ENCODE measurements at places on chromosomes 7 and 10. TPM values are rescaled to one million over a fixed set of nuclear protein-coding genes. Genes with fewer than 3 reads are reported as not detected.

Gene FAM3C
- total RNA-seq, result 65.5 TPM

- DNase-seq, result no peak
Measured at GRCh38 chr10:11586170-11586569, 25.3 kb downstream of the USP6NL start.

- no peak for DNase-seq
Measured at GRCh38 chr10:93604146-93604545, 3.1 kb upstream of the RBP4 start.

DNA sequence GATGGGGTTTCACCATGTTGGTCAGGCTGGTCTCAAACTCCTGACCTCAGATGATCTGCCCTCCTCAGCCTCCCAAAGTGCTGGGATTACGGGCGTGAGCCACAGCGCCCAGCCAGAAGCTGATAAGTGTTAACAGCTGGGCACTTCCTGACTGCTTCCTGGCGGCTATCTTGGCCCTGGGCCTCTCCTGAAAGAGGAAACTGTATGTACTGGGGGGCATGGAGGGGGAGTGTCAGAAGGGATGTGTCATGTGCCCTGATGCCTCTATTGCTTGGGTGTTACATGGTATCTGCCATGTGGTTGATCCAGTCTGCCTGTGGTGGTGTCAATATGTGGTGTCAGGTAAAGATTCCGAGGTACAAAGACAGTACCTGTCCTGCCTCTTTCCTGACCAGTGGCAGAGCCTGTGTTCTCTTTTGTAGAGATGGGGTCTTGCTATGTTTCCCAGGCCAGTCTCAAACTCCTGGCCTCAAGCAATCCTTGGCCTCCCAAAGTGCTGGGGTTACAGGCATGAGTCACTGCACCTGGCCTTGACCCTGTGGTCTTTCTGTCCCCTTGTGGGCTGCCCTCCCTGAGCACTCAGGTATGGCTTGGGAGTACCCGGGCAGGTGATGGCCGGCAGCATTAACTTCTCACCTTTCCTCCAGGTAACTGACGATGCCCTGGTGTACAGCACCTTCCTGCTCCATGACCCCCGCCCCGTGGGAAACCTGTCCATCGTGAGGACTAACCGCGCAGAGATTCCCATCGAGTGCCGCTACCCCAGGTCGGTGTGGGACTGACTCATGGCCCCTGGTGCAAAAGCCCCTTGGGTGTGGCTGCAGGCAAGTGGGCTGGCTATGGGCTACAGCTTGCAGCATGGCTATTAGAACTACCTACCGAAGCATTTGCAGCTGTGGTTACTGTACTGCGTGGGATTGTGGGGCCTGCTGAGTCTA is 4.4 kb downstream of the ZP3 start:
- peak; percentile 23 for DNase-seq

- no peak for DNase-seq
Measured at GRCh38 chr7:46532571-46532970, 611.5 kb upstream of the IGFBP3 start.

Gene SPDYE9
- total RNA-seq, result 1.7 TPM

Gene OPALIN
- total RNA-seq, result 1.4 TPM

GRCh38 chr10:84695902-84696301 is 367.5 kb downstream of the CCSER2 start:
- no peak for DNase-seq

DNA sequence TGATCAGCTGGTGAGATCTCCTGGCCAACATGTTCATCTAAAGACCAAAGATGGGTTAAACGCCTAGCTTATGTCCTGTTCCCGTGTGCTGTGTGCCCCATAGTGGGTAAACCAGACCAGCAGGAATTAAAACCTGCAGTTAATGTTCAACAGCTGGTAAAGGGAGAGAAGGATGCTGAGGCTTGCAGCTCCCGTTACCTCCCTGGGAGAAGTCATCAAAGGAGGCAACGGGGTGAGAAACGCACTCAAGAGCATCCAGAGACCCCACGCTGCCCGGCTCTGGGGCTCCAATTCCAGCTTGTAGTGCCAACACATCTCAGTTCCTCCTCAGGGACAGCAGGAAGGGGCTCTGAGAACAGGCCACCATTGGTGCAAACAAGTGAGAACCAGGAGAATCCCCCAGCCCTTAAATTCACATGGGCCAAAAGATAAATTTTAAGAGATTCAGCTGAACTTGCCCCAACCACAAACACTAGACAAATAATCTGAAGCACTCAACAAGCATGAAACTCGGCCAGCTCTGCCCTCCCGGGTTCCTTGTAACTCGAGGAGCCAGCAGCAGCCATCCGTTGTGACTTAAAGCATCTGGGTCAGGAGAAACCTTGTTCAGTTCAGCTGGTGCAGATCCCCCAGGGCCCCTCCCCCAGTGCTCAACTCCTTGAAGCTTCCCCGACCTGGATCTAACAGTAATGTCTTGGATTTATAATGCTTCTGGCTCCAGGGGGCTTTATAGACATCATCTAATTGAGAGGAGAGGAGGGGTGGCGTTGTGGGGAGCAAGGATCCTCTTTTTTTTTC is 29.4 kb downstream of the FAM241B start:
- no peak for DNase-seq

DNA sequence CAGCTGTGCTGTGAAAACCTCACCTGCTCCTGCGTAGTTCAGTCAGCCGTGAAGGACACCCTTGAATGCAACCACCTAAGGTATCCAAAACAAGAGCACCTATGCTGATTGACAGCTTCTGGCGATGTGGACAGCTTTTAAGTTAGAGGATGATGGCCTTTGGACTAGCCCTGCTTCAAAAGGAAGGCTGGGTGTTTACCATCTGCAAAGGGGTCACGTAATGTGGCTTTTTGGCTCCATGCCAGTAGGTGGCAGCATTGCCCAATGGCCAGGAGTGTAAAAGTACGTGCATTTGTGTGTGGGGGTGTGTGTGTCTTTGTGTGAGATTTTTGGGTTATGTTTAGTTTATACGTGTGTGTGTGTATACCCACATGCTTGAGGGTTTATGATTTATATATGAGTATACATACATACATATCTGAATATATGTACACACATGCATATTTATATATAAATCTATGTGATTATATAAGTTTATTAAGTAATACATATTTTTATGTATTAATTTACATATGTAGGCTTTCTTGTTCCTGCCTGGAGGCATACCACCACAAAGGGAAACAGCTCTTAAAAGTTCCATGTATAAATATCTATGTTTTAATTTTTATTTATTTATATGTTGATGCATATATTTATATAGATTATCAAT is 236.3 kb upstream of the ANKRD30A start:
- DNase-seq, result peak; percentile 34

DNA sequence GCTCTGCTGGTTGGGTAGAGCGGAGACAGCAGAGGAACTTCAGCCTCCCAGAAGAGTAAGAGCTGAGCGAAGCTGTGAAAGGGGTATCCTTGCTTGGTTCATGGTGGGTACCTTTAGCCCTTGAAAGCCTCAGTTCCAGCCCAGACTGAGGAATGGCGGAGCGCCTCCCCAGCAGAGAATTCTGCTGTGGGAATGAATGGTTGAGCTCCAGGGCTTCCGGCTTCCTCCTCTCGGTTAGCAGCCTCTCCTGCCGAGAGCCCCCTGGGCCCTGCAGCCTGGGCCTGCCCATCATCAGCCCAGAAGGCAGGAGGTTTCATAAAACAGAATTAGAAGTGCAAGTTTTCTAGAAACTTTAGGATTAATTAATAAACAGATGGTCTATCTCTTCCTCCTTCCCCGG is 79.9 kb upstream of the ANLN start:
- DNase-seq, result no peak

Gene CALML5
- not detected for total RNA-seq

DNA sequence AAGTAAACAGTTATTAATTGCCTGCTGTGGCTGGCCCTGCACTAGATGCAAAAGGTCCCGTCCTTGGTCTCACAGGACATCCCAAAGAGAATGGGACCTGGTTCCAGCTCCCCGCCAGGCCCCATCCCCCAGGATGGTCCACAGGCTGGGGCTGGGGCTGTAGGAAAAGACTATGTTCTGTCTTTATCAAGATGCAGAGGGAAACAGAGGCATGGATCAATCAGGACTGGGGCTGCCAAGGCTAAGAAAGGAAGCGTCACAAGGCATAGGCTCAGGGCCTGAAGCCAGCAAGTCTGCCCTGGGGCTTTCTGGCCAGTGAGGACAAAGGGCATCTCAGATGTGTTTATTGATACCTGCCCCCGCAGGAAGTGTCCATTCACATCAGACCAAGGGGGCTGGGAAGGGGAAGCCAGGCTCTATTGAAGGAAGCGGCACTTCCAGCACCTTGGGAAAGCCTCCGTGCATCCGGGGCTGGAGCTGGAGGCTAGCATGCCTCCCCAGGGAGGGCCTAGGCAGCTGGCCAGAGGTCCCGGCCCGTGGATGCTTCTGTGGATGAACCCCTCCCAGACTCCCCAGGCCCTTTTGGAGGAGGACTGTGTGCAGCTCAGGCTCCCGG is 5.8 kb downstream of the VSIR start:
- no peak for DNase-seq

DNA sequence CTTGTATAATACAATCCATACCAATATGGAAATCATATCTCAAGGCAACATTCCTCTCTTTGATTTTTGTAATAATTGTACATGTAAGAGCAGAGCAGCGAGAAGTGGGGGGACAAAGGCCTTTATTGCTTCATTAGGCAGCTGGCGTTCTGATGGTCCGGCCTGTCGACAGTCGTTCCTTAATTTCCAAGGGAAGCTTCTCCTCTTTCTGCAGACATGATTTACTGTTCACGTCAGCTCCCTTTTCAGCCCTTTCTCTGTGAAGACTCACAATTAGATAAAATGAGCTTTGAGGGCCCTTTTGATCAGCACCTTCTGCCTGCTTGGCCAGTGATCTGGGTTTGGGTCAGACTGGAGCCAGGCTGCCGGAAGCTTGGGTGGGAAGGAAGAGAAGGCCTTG is 65.6 kb upstream of the CTBP2 start:
- DNase-seq, result no peak

Gene CRHR2
- total RNA-seq, result 0.72 TPM

Gene MINDY4
- total RNA-seq, result 28.4 TPM

DNA sequence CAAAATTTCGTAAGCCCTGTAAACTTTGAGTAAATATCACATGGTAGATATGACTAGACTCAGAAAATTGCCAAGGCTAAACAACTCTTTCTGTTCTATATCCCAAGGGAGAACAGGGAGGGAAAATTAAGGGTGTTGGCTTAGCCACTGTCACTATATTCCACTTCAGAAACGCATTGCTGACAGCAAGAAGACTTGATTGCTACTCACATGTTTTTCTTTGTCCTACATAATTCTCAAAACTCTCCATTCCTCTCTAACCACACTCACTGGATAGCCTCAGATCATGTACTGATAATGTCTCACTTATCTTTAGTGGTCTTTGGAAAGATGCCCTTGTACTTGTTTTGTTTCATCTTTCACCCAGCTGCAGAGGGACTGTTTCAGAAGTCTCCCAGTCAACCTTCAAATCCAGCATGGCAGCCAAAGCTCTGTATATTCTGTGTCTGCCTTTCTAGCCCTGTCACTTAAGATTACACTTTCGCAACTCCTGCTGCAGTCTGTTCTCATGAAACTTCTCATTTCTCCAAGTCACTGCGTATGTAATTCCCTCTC is 582.4 kb upstream of the FZD8 start:
- peak; percentile 13 for DNase-seq

Gene TNKS2
- total RNA-seq, result 47.7 TPM
